ENCODE measurements at places on chromosomes 12 and 14. TPM values are rescaled to one million over a fixed set of nuclear protein-coding genes. Genes with fewer than 3 reads are reported as not detected.

DNA sequence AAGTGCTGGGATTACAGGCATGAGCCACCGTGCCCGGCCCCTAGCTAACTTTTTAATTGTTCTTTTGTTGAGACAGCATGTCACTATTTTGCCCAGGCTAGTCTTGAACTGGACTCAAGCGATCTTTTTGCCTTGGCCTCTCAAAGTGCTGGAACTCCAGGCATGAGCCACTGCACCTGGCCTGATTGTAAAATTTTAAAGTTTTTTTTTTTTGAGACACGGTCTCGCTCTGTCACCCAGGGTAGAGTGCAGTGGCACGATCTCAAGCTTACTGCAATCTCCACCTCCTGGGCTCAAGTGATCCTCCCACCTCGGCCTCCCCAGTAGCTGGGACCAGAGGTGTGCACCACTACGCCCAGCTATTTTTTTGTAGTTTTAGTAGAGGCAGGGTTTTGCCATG lies 79.1 kb upstream of the SINHCAF start:
- no peak for DNase-seq

GRCh38 chr14:100345711-100346110 lies 22.6 kb downstream of the SLC25A47 start:
- DNase-seq: no peak

DNA sequence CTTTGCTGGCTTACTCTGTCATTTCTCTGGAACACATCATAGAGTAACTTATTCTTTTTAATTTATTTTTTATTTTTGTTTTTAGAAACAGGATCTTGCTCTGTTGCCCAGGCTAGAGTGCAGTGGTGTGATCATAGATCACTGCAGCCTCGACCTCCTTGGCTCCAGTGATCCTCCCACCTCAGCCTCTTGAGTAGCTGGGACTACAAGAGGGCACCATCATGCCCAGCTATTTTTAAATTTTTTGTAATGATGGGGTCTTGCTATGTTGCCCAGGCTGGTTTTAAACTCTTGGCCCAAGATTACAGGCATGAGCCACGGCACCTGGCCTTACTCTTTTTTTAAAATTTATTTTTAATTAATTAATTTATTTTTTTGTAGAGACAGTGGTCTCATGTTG lies 32.2 kb upstream of the RD3L start:
- no peak for DNase-seq

- DNase-seq: no peak
Observed at GRCh38 chr14:56745097-56745496, 65.2 kb downstream of the OTX2 start.

DNA sequence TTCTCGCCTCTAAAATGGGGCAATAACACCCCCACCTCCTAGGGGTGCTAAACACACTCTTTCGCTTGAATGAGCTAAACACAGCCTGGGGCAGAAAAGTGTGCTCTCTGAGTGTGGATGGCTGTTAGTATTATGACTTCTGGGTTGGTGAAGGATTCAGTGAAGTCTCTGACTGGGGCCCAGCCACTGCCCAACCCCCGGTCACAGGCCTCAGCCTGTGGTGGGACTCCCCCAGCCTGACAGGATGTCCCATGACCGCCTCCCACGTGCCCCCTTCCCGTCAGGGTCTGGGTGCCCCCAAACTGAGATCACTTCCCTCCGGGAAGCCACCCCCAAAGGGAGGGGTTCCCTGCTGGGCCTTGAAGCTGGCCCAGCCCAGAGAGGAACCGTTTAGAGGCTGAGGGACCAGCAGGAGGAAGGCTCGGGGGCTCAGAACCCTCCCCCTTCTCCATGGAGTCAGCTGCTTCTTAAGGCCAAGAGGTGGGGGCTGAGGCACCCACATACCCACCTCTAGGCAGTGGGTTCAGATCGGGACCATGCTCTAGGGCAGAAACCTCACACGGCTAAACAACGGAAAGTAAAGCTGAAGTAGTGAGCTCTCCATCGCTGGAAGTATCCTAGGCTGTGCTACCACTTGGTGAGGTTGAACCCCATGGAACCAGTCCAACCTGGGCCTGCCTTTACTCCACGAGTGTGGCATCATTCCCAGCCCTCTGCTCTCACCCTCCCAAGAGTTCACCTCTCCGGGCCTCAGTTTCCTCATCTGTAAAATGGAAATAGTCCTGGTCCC lies 13.8 kb downstream of the DTX1 start:
- DNase-seq: no peak

DNA sequence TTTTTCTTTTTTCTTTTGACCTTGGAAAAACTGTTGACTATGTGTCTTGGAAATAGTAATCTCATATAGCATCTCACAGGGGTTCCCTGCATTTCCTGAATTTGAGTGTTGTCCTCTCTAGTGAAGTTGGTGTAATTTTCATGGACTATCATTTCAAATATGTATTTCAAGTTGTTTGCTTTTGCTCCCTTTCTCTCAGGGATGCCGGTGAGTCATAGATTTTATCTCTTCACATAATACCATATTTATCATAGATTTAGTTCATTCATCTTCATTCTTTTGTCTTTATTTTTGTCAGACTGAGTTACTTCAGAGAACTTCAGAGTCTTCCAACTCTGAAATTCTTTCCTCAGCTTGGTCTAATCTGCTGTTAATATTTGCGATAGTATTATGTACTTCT lies 1320.6 kb downstream of the LRFN5 start:
- DNase-seq: no peak

DNA sequence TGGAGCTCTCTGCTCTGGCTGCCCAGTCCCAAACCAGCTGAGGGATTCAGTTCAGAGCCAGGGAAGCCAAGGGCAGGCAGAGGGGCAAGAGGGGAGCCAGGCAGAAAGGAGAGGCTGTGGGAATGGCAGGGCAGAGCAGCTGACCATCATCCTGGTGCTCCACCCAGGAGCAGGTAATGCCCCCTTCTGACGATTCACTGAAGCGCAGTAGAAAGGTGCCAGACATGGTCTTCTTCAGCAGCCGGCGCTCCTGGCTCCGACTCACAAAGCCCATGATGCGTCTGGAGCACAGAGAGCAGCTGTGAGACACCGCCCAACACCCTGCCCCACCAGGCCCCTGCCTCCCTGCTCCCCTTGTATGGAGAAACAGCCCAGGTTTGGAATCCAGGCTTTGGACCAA lies 8.0 kb downstream of the IL23A start:
- DNase-seq: no peak

- no peak for DNase-seq
Observed at GRCh38 chr12:120230326-120230973, 29.5 kb upstream of the RPLP0 start.

GRCh38 chr12:104650541-104650940 lies 193.8 kb downstream of the CHST11 start:
- no peak for DNase-seq

- no peak for DNase-seq
Observed at GRCh38 chr12:85920324-85920947, 46.3 kb downstream of the NTS start.

DNA sequence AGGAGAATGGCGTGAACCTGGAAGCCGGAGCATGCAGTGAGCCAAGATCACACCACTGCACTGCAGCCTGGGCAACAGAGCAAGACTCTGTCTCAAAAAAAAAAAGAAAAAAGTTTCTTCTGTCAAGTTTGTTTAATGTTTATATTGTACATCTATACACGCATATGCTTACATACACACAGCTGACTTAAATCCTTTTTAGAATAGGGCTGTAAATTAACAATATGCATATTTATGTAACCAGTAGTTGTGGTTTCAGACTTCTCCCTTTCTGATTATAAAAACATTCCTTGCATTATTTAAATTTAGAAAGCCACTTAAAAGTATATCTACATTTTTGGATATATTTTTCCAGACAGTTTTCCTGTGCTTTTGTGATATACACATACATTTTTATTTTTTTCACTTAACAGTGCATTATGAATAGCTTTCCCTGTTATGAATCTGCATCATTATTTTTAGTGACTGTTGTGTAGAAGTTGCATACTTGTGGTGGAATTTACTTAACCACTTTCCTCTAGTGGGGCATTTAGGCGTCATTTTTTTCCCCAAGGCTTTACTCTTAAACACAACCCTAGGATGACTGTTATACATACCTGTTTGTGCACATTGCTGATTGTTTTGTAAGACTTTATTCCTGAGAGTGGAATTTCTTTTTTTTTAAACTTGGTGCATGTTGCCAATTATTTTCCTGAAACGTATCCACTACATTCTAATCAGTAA lies 29.4 kb downstream of the POLR3B start:
- DNase-seq: no peak

GRCh38 chr12:1741154-1741949 lies 50.5 kb downstream of the ADIPOR2 start:
- DNase-seq: no peak

DNA sequence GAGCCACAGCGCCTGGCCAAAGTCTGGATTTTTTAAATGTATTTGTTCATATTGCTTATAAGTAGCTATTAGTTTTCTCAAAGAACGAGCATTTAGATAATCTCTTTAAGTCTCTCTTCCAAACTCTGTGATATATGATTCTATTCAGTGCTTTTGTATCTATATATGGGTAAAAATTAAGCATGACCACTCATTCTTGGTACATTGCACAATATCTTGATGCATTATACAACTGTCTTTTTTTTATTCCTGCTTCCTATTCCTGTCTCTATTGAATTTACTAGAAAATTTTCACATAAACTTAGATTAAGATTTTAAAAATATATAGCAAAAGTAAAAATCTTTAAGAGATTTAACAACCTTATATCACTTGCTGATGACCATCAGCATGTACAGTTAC lies 29.1 kb downstream of the SOCS2 start:
- no peak for DNase-seq

GRCh38 chr14:78440356-78440894 lies 270.3 kb downstream of the NRXN3 start:
- DNase-seq: no peak

- DNase-seq: no peak
Observed at GRCh38 chr12:132024758-132025157, 75.0 kb downstream of the EP400 start.

DNA sequence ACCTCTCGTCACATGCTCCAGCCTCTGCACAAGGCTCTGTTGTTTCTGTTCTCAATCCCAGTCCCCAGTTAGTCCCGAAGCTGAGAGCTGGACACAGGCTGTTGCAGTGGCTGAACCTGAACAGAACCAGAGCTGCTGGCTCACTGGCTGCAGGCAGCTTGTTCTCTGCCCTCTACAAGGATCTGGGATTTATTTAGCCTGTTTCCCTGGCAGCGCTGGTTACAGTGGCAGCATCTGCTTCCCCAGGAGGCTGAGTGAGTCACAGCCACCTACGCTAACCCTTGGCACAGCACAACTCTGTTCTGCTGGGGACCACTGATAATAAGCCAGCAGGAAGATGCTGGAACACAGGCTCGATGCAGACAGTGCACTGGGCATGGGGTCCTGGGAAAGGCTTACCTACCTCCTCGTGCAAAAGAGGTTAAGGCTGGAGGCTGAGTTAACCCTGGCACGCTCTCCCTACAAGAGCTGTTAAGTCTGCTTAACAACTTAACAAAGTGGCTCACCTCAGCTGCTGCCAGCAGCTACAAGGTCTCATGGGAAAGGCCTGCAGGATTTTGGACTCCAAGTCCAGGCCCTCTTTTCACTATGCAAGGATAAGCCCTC lies 299.6 kb downstream of the PCNX1 start:
- DNase-seq: no peak

- no peak for DNase-seq
Observed at GRCh38 chr14:93965287-93965821, 11.0 kb downstream of the ASB2 start.

- no peak for DNase-seq
Observed at GRCh38 chr12:106745181-106745745, 29.2 kb upstream of the RIC8B start.

- no peak for DNase-seq
Observed at GRCh38 chr12:43957732-43958372, 122.0 kb downstream of the TMEM117 start.

Gene TMPRSS12
- not detected for total RNA-seq

Gene CELA1
- not detected for total RNA-seq

Gene PSMA3
- total RNA-seq: 197 TPM

Gene POMT2
- 66.9 TPM for total RNA-seq

Gene P2RX2
- 0.19 TPM for total RNA-seq

Gene OAS1
- not detected for total RNA-seq

Gene RIMBP2
- 31.6 TPM for total RNA-seq
